ENCODE measurements at places on chromosomes 5 and 9.

- no peak for DNase-seq
Measured at GRCh38 chr9:16312962-16313546, 557.4 kb downstream of the BNC2 start.

DNA sequence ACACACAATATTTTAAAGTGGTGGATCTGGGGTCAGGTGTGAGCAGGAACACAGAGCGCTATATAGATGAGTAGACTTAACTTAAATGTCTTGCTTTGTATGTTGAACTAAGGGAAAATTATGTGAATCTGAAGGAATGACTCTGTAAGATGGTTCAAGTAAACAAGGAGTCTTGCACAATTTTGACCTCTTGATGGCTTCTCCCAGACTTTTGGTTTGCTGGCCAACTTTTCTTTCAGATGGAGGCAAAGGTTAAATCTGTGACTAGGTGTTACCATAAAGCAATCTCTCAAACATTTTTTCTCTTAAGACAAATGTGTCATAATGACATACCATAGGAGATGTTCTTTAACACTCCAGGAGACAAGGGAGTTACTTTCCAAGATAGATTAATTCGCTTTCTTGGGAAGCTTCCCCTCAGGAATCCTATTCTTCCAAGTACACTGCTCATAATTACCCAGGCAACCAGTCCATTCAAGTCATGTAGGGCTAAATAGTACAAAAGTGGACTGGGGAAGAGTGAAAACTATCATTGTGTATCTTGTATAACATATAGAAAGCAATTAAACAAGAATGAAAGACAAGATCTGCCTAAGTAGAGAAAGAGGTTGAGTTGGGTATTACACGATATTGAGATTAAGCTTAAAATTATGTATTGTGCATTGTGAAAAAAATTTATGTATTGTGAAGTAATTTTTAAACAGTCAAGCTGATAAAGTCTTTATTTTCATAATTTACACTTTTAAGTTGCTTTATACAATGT, 60.3 kb upstream of the SLC27A6 start:
- DNase-seq = no peak

- DNase-seq = no peak
Measured at GRCh38 chr9:20698782-20699181, 14.7 kb downstream of the FOCAD start.

GRCh38 chr5:373710-374602, 52.4 kb downstream of the AHRR start:
- peak; percentile 71 for DNase-seq

DNA sequence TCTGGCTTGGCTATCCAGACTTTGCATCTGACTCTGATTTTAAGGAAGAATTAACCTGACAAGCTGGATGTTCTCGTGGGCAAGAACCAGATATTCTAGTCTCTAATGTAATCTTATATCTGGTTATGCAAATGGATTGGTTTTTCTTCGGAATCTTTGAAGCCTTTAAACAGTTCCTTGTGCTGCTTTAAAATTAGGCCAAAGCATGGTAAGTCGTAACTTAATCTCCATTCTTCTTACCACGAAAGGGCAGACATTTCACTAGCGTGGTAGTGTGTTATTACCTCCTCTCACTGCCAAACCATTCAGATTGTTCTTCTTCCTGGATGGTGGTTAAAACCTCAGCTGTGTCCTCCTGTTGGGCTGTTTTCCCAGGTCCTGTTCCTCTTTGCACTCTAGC, 34.1 kb upstream of the TTC23L start:
- DNase-seq = no peak

GRCh38 chr5:37774912-37775483, 64.8 kb downstream of the GDNF start:
- no peak for DNase-seq

DNA sequence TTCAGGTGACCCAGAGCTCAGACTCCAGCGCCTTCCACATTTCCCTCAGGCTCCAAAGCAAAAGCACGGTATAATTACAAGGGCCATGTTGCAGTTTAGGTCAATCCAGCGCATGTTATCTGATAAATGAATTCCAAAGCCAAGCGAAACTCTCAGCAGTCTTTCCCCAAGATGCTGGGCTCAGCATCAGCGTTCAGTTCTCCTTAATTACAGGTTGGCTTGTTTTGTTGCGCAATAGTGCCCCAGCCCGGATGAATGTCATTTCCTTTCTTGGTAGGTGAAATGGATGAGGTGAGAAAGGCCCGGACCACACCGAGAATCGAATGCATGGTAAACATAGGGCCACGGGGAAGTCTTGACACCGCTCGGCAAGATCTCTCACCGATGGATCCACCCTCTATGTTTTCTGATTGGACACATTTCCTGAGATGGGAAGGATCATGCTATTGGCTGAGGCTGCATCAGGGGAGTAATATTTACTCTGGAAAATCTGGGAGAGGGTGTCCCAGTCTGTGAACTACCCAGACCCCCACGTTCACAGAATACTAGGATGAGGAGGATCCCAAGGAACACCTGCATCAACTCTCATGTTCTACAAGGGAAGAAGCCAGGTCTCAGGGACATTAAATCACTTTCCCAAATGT, 221.2 kb upstream of the ANKRD55 start:
- DNase-seq = no peak

DNA sequence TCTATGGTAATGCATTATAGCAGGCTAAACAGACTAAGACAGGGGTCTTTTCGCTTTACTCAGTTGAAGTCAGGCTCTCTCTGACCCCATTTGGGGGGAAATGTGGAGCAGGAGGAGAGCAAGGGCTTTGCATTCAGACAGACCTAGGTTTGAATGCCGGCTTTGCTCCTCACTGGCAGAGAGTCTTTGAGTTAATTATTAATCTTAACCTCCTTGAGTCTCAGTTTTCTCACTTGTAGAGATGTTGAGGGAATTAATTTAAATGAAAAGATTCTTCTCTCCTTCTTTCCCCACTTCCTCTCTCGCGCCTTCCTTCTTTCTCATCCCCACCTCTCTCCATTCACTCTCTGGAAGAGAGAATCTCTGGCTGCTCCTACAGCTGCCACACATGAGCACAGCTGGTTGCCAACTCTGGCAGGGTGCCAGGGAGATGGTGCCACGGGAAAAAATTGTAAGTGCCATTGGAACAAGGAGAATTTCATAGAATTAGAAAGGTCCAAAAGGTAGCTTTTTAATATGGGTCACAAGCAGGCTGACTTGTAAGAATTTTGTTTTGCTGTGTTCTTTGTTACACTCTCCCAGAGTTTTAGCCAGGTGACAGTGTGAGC, 25.2 kb upstream of the GLRA1 start:
- no peak for DNase-seq

GRCh38 chr5:150625164-150625535, 15.3 kb upstream of the SYNPO start:
- no peak for DNase-seq

GRCh38 chr5:82396871-82397514, 118.8 kb upstream of the RPS23 start:
- no peak for DNase-seq

GRCh38 chr5:16128944-16129343, 50.6 kb downstream of the MARCHF11 start:
- no peak for DNase-seq

- no peak for DNase-seq
Measured at GRCh38 chr5:150443242-150444075, 6.1 kb downstream of the RPS14 start.

GRCh38 chr9:130873966-130874365, 22.6 kb downstream of the QRFP start:
- no peak for DNase-seq

- DNase-seq = no peak
Measured at GRCh38 chr5:31470608-31471007, 61.3 kb downstream of the DROSHA start.

GRCh38 chr9:14097215-14097614, 216.7 kb downstream of the NFIB start:
- no peak for DNase-seq

DNA sequence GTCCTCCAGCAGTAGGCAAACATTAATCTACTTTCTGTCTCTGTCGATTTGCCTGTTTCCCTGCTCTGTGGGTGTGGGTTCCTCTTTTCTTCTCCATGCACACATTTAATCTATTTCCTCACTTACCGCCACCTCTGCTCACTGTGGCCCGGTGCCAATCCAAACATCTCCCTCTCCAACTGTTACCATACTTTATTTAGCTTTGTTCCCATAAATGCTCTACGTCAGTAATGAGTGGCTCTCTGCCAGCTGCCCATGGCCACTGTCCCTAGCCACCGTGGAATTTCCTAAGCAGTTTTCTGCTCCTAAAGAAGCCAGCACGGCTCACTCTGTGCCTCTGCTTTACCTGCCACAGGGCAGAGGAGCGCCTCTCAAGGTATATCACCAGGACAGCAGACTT, 19.5 kb upstream of the GOLPH3 start:
- DNase-seq = peak; percentile 85

GRCh38 chr5:78399116-78399515, 38.7 kb downstream of the SCAMP1 start:
- DNase-seq = no peak

DNA sequence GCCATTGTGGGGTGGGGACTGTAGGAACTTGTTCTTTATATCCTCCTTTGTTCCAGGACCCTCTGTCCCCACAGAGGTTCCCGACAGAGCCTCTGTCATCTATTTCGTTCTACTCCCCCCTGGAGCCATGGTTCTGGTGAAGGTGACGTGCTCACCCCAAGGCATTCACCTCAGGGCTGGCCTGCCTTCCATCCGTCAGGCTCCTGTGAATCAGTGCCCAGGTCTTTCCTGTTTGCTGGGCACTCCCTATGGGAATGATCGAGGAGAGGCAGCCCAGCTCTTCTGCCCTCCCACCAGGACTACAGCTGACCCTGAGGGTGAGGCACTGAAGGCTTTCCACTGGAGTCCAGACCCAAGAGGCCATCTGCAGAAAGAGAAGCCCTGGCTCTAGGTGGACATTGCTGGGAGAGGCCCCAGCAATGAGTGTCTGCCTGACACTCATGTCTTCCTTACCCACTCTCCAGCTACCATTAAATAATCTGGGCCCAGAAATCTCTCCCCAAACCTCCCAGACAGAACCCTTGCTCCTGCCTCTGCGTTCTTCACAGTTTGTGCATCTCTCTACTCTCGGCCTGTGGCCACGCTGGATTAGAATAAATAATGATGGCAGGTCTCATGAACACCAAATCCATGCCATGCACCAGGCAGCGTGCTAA, 214.2 kb downstream of the FSTL4 start:
- DNase-seq = no peak

DNA sequence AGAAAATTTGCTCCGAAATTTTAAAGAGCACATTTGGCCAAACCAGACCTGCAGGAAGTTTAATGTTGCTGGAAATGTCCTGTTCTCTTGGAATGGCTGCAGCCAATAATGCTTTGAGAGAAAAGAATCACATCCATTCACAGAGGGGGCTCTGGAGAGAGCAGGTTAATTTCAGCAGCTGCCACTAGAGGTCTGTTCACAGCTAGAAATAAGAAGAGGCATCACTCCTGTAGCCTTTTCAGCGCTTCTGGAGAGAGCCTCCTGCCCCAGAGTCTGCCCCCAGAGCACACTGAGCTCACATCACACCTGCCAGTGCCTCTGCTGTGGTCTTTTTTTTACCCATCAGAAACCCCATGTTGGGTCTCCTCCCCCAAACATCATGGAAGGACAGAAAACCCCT, 124.8 kb upstream of the RAD23B start:
- peak; percentile 60 for DNase-seq

DNA sequence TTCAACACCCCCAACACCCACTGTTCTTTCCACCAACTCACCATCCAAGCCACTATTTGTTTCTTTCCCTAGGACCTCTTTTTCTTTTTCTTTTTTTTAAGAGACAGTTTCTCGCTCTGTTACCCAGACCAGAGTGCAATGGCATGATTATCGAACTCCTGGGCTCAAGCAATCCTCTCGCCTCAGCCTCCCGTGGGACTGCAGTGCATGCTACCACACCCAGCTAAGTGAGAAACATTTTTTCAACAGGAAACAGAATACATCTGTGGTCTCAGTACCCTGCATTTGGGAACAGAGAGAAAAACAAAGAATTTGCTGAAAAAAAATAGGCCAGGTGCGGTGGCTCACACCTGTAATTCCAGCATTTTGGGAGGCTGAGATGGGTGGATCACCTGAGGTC, 24.6 kb downstream of the B4GALT1 start:
- no peak for DNase-seq

- DNase-seq = no peak
Measured at GRCh38 chr5:68046445-68046844, 169.1 kb upstream of the PIK3R1 start.

DNA sequence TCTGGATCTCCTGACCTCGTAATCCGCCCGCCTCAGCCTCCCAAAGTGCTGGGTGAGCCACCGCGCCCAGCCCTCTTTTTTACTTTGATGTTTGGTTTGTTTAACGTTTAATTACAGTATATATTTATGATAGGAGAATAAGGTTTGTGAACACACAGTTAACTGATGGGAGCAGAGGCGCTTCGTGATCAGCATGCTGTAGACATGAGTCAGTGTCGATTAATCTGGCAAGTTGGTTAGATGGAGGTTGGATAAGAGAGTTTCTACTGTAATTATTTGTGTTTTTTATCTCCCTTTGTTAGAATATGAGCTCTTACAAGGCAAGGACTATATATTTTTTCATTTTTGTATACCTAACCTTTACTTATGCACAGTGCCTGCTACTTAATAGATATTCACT, 14.3 kb downstream of the ATG10 start:
- no peak for DNase-seq

- no peak for DNase-seq
Measured at GRCh38 chr5:56814361-56814962, 887 bp upstream of the MAP3K1 start.

DNA sequence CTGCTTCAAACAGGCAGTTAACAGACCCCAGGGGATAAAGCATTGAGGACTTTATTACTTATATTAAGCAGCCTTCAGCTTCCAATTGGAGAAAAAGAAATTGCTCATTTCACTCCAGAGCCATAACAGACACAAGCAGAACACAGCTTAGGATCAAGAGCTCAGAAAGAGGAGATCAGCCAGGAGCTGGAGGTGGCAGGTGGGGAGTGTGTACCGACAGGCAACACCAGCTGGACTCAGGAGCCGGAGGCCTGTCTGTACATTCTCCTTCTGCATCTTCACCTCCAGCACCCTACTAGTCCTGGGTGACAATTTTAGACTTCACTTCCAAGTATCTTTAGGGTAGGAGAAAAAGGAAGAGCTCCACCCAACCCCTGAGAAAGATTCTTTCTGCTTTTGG, 35.8 kb downstream of the NRG2 start:
- peak; percentile 42 for DNase-seq

DNA sequence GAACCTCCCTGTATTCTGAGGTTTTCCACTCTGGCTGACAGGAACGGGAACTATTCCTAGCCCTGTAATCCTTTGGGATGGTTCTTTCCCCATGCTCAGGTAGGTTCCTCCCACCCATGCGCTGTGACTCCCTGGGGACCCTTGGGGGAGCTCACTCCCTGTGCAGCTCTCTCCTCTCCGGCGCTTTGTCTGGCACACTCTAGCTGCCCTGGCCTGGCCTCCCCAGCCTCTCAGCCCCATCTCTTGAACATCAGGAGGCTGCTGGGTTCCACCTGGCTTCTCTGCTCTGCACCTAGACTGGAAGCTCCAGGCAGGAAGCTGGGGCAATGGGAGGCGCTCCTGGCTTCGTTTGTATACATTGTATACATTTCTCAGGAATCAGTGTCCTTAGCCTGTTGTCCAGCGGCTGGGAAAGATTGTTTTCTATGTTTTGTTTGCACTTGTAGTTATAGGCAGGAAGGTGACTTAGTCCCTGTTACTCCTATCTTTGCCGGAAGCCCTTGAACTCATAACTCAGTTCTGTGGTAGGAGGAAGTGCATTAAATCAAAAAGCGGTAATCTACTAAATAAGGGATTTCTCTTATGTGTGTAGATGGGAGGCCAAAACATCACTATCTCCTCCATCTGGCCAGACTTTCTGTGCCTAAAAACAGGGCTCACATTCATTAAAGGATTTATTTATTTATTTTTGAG, 20.4 kb downstream of the SLC25A25 start:
- no peak for DNase-seq

- peak; percentile 2 for DNase-seq
Measured at GRCh38 chr5:179819296-179820126, 1.2 kb upstream of the SQSTM1 start.

All from NCI-H2171 treated with DMSO at 0.1 percent for 48 hours (cell line).